ENCODE measurements at places on chromosomes 11 and 22. TPM values are rescaled to one million over a fixed set of nuclear protein-coding genes. Genes with fewer than 3 reads are reported as not detected.

The SIK2 gene
- 13.9 TPM for total RNA-seq

GRCh38 chr11:60098508-60098907, 10.0 kb downstream of the MS4A2 start:
- DNase-seq: no peak

The BRMS1 gene
- 45.7 TPM for total RNA-seq

The KCNE3 gene
- total RNA-seq: 2.0 TPM

The ABTB2 gene
- 10.1 TPM for total RNA-seq

The B4GALNT4 gene
- total RNA-seq: 3.0 TPM

DNA sequence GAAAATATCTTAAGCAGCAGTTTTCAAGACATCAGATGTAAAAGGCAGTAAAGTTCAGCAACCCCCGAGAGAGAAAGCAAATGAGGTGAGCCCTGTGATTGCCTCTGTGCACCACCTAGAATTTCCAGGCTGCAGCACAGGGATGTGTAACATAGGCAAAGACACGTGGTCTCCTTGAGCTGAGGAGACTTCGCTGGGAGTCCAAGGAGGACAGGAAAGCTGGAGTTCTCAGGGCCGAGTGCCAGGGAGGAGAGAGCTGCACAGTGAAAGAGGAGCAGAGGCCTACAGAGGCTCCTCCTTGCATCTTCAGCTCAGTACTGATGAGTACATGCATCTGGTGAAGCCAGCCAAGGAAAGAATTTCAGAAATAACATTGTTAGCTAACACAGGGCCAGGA, 17.6 kb upstream of the TOLLIP start:
- DNase-seq: no peak
